Pons (tissue), 1 donor: ENCODE measurements at places on chromosomes 3 and 15.

DNA sequence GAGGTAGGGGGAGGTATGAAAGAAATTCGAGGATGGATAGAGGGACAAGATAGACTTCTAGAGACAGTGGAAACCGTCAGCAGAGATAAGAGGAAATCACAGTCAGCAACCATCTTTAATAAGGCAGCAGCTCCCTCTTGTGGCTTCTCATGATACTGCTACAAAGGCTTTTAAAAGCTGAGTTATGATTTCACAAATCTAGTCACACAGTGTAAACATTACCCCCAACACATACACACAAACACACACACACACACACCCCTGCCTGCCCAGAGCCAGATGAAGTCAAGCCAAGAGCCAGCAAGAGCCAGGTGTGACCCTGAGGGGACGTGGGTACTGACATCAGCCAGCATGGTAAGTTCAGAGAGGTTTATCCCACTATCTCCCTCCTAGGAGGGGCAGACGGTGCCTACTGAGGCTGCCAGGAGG is 18.9 kb upstream of the TGM5 start:
- peak; percentile 74 for DNase-seq

DNA sequence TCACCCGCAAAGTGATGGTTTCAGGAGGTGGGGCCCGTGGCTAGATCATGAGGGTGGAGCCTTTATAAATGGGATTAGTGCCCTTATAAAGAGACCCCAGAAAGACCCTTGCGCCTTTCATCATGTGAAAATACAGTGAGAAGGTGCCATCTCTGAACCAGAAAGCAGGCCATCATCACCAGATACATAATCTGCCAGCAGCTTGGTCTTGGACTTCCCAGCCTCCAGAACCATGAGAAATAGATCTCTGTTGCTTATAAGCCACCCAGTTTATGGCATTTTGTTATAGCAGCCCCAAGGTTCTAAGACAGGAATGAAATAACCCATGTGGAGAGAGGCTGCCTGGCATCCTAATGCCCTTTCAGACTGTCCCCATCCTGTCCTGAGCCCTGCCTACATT is 127.8 kb upstream of the SMAD3 start:
- no peak for DNase-seq

GRCh38 chr15:100926258-100926657 is 7.1 kb downstream of the LRRK1 start:
- DNase-seq: no peak

GRCh38 chr3:188362405-188362831 is 208.5 kb downstream of the LPP start:
- peak; percentile 49 for DNase-seq

DNA sequence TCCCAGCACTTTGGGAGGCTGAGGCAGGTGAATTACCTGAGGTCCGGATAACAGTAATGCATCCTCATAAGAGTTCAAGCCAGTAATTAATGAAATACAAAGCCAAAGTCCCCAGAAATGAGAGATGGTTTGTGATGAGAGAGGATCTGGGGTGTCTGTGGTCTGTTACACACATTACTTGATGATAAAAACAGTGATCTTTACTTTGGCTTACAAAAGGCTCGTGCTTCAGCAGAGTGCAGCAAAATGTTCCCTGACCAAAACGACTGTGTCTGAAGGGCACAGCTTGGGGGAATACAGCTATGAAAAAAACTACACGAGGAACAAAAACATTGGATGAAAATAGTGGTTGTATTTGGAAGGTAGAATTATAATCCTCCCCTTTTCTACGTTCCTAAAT is 40.9 kb downstream of the CRTC3 start:
- no peak for DNase-seq

GRCh38 chr15:72947709-72948108 is 104.6 kb upstream of the NEO1 start:
- no peak for DNase-seq

GRCh38 chr3:112446343-112446742 is 52.9 kb downstream of the BTLA start:
- no peak for DNase-seq

DNA sequence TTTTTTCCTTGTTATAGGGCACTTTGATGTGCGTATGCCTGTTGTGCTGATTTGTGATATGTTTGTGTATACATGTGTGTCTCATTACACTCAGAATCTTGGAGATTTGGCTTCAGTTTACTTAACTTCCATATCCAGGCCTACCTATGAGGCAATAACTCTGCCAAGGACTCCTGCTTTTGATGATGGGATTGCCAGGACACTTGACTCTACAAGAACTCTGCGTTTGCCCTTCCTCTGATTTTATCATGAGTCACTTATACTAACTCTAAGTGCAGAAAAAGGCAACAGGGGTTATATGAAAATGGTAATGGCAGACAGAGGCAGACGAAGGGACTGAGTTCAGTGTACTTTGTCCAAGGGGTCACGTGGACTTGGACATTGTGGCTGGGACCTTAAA is 33.6 kb downstream of the MCTP2 start:
- DNase-seq: no peak

GRCh38 chr3:72473156-72473555 is 375.1 kb downstream of the SHQ1 start:
- DNase-seq: no peak

GRCh38 chr3:8712908-8713255 is 20.7 kb upstream of the CAV3 start:
- no peak for DNase-seq

DNA sequence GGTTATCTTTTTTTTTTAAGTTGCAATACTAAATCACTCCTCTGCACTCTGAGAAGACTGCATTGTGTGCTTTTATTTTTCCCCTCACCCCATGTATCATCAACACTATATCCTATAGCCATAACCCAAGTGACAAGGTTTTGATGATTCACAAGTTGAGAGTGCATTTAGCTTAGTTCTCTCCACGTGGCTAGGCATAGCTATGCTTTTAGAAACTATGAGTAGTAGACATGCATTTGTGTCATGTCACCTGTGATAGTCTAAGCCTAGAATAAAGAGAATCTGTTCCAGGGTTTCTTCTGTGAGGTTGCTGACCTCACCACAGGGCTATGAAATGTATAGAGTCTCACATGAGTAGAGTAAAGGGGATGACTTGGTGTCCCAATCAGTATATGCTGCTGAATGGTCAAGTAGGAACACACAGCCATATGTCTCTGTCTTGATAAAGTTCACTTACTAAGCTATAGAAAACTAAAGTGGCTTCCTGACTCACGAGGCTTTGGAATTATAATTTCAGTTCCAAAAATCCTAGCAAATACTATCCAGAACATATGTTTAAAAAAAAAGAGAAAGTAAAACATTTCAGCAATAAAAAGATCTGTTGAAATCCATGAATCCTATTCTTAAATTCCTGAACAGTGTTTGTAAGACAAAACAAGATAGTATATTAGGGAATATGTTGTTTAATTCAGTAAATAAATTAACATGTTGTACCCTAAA is 206.3 kb downstream of the LSAMP start:
- DNase-seq: no peak

DNA sequence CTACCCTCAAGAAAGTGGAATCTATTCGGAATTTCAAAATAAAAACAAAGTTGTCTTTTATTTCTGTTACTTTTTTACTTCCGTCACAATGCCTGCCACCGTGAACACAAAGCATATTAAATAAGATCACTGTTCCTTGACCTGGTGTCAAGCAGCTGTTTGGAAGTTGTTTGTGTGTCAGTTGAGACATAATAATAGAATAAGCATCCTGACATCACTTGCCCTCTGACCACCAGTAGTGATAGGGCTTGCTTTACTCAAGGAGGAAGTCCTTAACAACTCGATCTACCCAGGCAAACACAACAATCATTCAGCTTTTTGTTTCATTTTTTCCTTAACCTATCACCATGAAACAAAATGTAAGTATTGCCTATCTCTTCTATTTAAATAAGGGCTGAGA is 454.4 kb upstream of the RASGRP1 start:
- DNase-seq: no peak

GRCh38 chr3:24440760-24441464 is 53.7 kb downstream of the THRB start:
- no peak for DNase-seq

DNA sequence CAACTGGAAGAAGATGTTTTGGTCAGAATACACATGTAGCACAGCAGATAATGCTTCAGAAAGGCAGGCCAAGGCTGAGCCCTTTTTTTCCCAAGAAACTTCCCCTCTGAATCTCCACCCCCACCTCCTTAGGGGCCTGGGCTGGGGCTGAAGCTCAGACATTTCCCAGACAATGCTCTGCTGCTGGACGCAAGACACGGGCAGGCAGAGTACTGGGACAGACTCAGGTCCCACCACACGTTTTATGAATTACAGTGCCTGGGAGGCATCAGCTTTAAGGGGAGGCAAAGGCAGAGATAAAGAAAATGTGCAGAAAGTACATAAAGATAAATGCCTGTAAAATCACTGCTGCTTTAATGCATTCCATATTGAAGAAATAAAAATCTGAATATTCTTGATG is 479.4 kb downstream of the ERC2 start:
- no peak for DNase-seq

- no peak for DNase-seq
Observed at GRCh38 chr3:186775999-186776398, 7.4 kb upstream of the EIF4A2 start.

DNA sequence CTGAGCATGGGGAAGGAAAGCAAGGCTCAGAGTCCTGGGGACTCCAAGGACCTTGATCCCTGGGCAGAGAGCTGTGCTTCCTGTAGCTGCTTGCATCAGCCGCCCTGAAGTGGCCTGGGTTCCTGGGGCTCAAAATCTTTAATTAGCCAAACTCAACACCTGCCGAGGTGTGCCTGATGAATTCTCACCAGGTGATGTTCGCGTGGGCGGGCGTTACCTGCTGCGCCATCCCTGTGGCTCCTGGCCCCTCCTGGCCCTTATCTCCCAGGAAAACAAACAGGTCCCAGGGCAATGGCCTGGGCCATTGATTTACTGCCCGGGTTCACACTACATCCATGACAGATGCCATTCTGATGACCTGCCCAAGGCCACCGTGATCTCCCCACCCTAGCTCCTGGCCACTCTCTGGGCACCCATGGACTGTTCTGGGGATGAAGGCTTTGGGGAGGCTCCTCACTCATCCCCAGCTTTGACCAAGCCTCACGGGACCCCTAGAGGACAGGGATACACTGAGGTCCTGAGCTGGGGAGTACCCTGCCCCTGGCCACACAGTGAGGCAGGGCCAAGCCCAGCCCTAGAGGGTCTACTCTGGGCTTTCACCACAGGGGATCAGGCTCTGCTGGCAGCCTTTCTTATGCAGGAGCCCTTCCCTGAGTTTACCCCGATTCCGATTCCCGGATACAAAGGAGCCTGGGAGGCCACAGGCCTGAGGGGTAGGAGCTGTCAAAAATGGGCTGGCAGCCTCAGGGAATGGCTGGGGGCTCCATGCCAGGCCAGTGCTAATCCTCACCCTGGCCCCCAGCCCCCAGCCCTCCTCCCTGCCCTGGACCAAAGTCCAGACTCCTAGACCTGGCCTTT is 5.7 kb downstream of the SLC38A3 start:
- no peak for DNase-seq

- DNase-seq: peak; percentile 4
Observed at GRCh38 chr3:132161608-132162007, 126.8 kb upstream of the CPNE4 start.

DNA sequence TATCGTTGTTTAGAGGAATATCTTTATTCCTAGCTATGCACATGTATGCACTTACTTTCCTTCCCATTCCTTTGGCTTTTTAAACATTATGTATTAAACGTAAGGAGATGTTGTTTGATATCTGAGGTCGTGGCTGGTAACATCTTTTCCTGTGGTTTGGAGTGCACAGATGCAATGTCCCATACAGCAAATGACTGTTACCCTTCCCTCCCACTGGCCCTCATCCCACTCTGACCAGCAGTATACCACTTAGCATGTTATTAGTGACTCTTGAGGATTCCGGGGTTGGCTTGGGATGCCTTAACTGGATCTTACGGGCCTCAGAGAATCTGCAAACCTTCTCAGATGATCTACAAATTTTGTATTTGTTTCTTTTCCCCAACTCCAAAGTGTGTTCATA is 34.5 kb downstream of the TGFBR2 start:
- DNase-seq: no peak

- DNase-seq: peak; percentile 93
Observed at GRCh38 chr3:107208100-107208499, 169.1 kb upstream of the CCDC54 start.

DNA sequence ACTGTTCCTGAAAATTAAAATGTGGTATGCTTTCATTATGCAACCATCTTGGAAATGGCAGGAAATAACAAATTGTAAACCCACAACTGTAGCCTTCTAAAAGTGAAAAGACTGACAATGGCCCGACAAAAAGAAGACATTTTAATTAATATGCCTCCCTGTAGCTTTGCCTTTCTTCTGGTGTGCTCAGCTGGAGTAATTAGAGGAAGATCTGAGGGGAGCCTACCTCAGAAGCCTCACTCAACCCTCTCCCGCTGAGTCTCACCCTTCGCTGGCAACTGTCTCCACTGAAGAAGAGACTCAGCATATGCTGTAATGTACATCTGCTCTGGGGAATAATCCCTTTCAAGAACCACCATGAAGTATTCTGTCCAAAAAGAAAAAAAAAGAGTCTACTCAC is 104.7 kb upstream of the SETMAR start:
- no peak for DNase-seq

DNA sequence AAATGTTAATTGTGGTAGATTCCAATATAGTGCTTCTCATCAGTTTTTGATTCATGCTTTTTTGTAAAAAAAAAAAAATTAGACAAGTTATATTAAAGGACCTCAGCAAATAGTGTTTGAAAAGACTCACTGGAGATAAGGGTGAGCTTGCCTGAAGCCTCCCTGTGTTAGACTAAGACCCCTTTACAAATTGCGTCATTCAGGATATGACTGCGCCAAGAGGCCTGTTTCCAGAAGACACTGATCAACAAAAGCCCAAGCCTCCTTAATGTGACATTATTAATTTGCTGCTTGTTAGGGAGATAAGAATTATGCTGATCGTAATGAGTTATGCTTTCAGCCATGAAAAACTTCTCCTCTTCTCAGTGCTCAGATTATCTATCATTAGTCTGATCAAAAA is 13.0 kb upstream of the DNAJC13 start:
- DNase-seq: no peak

DNA sequence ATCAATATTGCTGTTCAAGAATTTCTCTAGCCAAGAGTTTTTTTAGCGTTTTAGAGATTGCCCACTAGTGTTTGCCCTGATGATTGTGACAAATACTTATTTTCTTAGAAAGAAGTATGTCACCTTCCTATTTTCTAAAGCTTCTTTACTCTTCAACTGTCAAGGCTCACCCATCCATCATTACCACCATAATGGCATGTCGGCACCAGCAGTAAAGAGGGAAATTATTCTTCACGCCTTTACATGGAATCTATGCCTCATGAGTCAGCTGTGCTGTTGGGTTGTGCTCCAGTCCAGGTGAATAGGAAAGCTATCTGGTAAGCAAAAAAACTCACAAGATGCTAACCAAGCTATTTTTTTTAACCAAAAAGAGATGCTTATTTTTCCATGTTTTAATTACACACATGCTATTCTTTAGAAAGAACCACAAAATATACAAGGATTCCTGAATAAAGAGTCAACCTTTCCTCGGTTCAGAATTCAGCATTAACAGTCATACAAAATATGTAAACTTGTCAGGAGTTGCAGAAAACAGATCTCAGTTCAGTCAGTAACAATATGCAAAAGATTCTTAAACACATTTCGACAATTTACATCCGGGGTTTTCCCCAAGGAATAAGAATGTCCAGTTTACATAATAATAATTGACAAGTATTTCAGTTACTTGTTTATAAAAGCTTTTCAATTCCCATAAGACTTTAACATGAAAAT is 128.0 kb downstream of the ATP8B4 start:
- DNase-seq: no peak

- no peak for DNase-seq
Observed at GRCh38 chr3:21049334-21050062, 701.5 kb downstream of the ZNF385D start.

- DNase-seq: peak; percentile 68
Observed at GRCh38 chr15:40047415-40048210, 8.6 kb upstream of the SRP14 start.
